Activated CD4-positive, alpha-beta T cell treated with anti-CD3 and anti-CD28 coated beads, Interleukin-2, amount 50 U/mL, for 24 hours (primary cell): ENCODE measurements at places on chromosomes 7 and 10.

DNA sequence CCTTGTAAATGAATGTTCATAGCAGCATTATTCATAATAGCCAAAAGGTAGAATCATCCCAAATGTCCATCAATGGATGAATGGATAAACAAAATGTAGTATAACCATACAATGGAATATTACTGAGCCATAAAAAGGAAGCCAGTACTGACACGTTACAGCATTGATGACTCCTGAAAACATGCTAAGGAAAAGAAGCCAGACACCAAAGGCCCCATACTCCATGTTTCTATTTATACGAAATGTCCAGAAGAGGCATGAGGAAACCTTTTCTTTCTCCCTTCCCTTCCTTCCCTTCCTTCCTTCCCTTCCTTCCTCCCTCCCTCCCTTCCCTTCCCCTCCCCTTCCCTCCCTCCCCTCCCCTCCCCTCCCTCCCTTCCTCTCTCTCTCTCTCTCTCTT is 131.9 kb downstream of the JAZF1 start:
- no peak for DNase-seq

DNA sequence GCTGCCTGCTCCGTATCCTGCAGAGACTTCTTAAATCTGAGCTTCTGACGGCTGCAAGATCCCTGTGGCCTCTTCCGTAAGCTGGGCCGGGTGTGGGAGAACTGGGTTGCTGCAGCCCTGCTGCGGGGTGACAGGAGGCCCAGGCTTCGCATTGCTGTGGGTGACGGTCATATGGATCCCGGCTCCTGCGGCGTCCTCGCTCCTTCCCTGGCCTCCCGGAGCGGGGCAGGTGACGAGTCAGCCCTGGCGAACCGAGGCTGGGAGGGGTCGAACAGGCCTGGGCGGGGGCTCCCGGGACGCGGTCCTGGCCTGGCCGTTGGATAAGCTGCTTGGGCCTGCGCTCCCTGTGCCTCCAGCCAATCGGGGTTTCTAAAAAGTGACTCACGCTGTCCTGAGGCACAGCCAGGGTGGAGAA is 7.8 kb upstream of the UBE2D1 start:
- DNase-seq = no peak

GRCh38 chr10:62665771-62666170 is 138.7 kb upstream of the ADO start:
- DNase-seq = no peak

GRCh38 chr7:107392830-107393229 is 77.0 kb upstream of the GPR22 start:
- no peak for DNase-seq

GRCh38 chr10:33304423-33305225 is 29.8 kb downstream of the NRP1 start:
- no peak for DNase-seq

DNA sequence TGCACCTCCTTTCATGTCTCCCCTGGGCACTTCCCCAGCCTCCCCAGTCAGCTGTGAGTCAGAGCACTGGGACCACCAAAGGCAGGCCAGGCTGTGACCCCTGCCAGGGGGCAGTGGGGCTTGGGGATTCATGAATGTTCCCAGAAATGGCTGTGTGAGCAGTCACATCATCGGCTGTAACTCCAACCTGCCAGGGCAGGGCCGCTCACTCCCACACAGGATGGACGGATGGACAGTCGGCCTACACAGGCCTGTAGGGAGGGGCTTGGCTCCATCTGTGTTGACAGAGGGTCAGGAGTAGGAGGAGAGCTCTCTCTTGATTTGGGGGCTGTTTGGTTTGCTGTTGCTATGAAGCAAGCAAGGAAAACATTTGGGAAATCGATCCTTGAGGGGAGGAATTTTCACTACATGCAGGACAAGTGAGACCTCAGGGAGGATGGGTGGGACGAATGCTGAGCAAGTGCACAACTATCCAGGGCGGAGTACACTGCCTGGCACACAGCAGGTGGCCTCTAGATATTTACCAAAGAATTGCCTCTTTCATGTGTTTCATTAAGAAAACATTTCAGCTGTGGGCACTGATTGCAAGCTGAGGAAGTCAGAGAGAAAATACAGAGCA is 2.9 kb upstream of the IGFBP1 start:
- DNase-seq = no peak

DNA sequence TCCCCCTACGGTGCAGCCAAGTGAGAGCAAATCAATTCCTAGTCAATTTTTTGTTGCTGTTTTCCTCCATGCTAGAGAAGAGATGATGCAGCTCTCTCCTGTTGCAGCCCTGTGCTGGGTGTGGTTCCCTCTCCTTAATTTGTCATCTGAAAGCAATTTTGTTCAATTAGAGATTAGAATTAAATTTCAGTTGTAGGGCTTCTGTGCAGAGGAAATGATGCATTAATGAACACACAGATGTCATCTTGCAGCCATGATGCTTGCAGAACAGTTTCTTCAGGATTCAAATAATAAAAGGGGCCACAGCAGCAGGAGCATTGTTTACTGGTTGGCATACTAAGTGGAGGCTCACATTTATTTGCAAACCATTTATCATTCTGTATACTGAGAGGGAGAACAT is 266.0 kb downstream of the AUTS2 start:
- DNase-seq = no peak

- no peak for DNase-seq
Observed at GRCh38 chr7:150335108-150335773, 6.2 kb downstream of the RARRES2 start.

DNA sequence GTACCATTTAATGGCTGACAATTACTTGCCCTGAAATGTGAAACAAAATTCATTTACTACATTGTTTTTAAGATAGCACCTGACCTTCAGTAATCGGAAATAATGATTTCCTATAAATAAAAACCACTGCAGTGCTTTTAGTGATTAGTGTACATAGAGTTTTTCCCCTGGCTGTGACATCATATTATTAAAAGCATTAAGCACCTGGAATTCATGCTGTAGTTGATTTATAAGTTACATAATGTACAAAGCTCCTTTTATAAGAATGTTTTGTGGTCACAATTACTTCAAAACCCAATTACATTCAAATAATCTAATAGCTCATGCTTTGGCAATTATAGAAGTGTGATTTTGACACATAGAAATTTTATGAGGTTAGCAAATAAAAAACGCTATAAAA is 44.3 kb upstream of the EIF4H start:
- DNase-seq = no peak

- DNase-seq = no peak
Observed at GRCh38 chr7:152333134-152333533, 102.7 kb downstream of the KMT2C start.

GRCh38 chr10:120415709-120416330 is 41.2 kb upstream of the PLPP4 start:
- no peak for DNase-seq

DNA sequence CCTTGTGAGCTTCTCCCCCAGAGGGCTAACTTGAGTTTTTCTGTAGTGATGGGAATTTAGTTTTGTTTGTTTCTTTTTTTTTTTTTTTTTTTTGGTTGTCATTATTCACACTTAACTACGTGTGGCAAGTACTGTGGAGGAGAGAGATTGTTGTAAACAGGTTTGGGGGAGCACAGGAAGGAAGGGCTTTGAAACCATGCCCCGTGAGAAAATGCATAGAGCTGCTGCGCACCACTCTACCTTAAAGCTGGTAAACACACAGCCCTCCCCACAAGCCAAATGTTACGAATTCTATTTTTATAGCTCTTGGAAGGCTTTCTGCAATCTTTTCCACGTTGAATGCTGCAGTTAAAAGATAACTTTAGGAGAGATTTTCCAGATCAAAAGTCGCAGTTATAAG is 76.2 kb downstream of the ZNF22 start:
- no peak for DNase-seq

DNA sequence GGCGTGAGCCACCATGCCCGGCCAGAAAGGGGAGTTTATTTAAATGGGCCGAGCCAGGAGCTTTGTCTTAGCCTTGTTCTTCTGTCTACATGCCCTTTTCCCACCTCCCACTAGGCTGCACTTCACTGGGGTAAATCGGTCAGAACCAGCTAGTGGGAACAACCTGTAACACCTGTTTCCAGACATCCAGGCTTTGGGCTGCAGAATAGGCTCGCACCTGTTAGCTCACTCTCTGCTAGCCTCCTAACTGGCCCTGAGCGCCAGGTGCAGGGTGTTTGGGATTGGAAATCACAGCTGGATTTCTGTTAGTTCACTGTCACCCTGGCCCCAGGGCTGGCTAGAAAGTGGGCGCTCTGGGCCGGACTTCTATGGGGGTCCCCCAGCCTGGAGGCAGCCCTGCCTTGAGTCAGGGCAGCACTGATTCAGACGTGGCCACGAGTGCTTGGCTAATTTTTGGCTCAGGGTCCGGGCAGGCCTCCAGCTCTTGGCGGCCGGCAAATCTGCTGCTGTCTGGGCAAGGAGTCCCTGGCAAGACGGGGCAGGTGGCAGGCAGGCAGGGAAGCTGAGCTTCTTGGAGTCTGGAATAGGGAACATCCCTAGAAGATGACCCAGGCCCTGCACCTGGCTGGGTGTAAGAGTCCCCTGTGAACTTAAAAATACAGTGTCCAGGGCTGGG is 48.6 kb downstream of the GTF2IRD1 start:
- no peak for DNase-seq
